KG1 (cell line): ENCODE measurements at places on chromosomes 5 and 9.

DNA sequence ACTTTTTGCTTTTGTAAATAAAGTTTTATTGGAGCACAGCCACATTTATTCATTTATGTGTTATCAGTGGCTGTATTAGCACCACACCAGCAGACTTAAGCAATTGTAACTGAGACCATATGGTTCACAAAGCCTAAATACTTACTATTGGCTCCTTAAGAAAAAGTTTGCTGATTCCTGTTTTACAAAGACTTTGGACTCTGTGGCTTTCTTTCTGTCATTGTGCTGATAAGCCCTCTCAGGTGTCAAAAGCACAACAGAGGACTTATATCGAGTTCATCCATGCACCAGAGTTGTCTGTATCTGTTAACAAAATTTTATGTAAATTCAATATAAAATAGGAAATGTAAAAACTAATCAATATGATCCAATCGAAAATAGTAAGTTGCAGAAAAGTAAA is 55.6 kb upstream of the PCSK5 start:
- DNase-seq, result no peak

DNA sequence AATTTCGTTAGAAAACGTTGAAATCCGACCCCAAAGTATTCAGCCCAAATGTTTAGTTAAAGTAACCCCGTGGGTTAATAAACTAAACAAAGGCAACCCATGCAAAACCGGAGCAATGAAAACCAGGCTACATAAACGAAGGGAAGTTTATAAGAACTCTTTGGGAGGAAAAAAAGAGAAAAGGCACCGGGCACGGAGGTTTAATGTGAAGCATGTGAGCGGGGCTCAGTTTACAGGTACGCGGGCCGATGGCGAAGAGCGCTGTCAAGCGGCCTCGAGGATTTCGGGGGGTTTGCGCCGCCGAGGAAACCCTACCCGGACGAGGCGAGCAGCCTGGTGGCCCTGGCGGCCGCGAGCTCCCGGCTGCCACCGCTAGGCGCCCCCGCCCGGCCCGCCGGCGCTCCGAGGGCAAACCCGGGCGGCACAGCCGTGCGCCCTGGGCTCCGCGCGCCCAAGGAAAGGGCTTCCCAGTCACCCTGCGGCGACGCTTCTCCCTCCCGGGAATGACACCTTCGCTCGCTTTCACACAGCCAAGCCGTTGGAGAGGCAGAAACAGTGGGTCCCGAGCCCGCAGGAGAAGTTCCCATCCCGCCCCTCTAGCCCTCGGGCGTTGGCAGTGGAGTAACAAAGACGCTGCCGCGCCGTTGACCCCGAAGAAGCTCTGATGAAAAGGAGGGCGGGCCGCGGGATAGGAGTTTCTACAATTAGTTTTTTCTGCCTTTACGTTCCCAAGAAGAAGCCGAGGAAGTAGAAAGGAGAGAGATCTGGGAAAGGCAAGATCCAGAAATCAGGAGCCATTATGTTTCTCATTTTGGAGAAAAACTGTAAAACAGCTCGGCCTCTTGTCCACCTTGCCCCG is 126.0 kb downstream of the TMEM174 start:
- DNase-seq, result no peak

- DNase-seq, result no peak
Measured at GRCh38 chr5:89932771-89933181, 476.8 kb downstream of the CETN3 start.

DNA sequence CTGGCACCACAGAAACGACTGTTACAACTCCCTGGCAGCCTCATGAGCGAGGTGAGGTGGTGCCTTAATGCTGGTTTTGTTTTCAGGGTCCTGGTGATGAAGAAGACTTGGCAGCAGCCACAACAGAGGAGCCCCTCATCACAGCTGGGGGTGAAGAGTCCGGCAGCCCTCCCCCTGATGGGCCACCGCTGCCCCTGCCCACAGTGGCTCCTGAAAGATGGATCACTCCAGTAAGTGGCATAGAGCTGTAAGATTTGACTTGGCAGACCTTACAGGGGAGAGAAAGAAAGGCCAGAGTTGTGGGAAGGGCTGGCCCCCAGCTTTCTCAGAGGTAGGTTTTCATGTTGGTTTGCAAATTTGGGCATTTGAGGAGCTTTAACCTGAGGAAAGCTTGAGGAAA is 72.2 kb downstream of the COL15A1 start:
- DNase-seq, result no peak

- DNase-seq, result no peak
Measured at GRCh38 chr5:374631-375335, 53.3 kb downstream of the AHRR start.
